ENCODE measurements at places on chromosomes 3 and 15.

DNA sequence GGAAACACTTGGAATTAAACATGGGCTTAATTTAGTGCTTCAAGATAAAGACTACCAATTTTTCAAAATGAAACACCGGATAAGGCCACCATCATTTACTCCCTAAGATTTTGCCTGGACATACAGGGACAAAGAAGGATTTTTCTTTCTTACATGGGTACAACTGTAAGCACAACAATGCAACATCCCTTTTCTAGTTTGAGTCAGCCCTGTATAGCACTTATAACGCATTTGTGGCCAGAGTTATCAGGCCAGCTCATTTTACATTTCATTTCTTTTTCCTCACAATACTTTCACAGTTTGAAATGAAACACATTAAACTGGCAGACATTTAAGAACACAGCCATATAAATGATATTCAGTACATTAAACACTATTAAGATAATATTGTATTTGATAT is 9.8 kb upstream of the SUCNR1 start:
- no peak for DNase-seq

DNA sequence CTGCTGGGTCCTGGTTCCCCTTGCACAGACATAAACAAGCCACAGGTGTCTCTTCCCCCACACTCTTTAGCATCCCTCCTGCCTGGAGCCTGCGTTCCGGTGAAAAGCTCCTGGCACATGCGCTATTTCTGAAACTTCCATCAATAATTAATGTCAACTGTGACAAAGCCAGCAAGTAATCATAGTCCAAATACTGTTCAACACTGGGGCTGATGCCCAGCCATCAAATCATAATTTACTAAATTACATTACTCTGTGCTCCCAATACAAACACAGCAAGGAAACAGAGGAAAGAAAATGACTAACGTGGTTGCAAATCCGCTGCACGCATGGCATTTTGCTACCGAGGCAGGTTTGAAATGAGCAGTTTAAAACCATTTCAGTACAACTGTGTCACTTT is 294.7 kb downstream of the ERC2 start:
- no peak for DNase-seq

- no peak for DNase-seq
Observed at GRCh38 chr15:70509731-70510143, 253.6 kb downstream of the UACA start.

GRCh38 chr3:84547971-84548970 is 410.5 kb upstream of the CADM2 start:
- DNase-seq: no peak

DNA sequence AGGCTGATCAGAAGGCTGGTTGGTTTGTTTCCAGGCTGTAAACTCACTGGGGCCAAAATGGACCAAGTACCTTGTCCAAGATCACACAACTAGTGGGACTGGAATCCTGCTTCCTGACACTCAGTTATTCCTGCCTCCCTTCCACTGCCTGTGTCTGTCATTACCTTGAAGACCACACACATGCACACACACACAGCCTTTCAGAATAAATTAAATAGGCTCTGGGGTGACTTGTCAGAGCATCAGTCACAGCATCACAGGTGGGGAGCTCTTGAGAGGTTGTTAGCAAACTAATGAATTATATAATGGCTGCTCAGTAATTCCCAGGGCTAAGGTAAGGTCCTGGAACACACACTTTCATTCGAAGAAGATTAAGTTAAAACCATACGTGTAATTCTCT is 231.8 kb downstream of the UACA start:
- no peak for DNase-seq

DNA sequence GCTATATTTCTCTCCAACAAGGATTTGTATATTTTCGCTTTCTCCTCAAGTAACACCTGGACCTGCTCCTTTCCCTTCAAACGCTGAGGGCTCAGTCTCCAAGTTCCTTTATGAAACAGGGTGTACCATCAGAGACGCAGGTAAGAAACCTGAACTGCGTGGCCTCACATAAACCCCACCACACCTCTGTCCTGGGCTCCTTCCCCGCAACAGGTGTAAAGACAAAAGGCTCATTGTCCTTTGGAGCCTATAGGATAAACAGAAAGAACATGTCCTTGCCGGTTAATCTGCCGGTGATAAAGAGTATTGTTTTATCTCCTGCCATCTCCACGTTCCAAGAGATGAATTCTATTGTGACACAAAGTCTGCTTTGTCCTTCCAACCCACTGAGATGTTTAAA is 111.8 kb upstream of the ADAMTS9 start:
- no peak for DNase-seq

Data from activated CD8-positive, alpha-beta memory T cell treated with anti-CD3 and anti-CD28 coated beads for 4 hours (primary cell).